AML-193 (cell line): ENCODE measurements at places on chromosomes 3 and 15.
A peak's percentile ranks its signal among the peaks of the same experiment; 100 is the strongest.

GRCh38 chr3:4503050-4503449 lies 9.9 kb downstream of the ITPR1 start:
- no peak for DNase-seq

DNA sequence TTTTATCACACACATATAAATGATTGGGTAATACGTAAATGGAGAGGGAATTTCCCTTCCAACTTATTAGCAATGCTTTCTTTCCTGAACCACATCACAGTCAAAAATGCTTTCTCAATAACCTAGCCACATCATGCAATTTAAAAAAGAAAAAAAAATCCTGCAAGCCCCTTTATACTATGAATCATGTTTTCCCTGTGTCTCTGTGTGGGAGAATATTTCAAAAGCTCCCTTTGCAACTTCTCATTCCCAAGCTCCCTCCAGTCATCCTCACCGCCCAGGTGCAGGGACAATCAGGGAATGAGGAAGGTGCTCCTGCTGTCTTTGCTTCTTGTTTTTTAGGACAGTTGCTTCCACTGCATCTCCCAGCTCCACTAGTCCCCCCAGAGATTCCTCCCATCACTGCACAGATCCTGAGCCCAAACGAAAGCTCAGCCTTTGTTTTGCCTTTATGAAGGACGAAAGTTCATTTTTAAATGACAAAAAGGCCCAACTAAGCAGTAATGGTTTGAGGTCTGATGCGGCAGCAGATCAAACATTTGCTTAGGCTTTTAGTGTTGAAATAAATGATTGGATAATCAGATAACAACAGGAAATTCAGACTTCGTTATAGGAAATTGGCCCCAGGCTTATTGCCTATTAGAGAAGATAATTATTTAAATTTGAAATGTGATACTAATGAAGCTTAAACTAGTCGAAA lies 47.8 kb upstream of the ADGRG7 start:
- DNase-seq = peak; percentile 37

DNA sequence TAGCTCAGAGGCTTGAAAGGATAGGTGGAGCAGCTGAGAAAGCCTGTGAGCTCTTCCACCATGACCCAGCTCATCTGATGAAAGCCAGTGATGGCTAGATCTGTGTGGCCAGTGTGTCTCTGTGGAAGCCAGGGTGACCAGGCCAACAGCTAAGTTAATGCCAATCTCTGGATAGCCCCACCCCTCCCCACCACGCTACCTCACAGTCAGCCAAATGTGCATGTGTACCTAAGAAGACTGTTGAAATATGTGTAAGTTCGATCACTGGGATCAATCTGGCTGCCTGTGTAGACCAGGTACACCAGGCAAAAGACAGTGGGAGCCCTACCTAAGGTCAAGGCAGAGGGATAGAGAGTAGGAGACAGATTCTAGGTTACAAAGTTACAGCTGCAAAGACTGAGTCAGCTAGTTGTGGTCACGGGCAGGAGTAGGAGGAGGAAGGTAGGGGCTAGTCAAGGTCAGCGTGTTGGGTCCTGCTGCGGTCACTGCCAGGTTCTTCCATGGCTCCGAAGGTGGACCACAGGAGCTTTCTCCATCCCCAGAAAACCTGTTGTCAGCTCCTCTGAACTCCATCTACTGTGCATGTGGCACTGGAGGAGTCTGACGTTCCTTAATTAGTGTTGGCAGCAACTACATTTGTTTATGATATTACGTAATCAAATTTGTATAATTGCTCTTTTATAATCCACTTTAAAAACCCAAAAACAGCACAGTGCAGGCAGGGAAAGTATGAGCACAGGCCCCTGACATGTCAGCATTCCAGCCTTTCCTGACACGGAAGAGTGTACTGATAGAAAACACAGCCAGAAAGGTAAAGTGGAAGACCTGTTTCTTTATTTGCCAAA lies 318.0 kb downstream of the CLSTN2 start:
- no peak for DNase-seq

- DNase-seq = peak; percentile 19
Observed at GRCh38 chr3:170499562-170500156, 81.0 kb downstream of the CLDN11 start.

- DNase-seq = no peak
Observed at GRCh38 chr3:7166460-7166859, 305.5 kb downstream of the GRM7 start.

DNA sequence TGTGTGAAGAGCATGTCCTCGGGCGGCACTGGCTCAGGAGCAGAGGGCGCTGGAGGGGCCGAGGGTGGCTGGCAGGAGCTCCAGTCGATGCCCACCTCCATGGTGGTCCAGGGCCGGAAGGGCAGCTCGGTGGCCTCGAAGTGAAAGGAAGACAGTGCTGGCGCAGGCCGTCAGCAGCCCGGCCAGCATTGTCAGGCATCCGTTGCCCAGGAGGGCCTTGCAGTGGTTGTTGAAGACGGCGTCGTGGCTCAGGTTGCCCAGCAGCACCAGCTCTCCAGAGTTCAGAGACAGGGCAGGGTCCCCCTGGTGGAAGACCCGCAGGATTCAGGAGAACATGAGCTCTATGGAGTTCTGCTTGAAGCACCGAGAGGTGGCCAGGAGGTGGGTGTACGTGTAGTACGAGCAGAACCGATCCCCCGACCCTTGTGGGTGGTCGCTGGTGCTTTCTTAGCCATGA lies 16.5 kb upstream of the SIAH2 start:
- no peak for DNase-seq

- DNase-seq = no peak
Observed at GRCh38 chr15:101808201-101808600, 3.8 kb upstream of the OR4F15 start.

DNA sequence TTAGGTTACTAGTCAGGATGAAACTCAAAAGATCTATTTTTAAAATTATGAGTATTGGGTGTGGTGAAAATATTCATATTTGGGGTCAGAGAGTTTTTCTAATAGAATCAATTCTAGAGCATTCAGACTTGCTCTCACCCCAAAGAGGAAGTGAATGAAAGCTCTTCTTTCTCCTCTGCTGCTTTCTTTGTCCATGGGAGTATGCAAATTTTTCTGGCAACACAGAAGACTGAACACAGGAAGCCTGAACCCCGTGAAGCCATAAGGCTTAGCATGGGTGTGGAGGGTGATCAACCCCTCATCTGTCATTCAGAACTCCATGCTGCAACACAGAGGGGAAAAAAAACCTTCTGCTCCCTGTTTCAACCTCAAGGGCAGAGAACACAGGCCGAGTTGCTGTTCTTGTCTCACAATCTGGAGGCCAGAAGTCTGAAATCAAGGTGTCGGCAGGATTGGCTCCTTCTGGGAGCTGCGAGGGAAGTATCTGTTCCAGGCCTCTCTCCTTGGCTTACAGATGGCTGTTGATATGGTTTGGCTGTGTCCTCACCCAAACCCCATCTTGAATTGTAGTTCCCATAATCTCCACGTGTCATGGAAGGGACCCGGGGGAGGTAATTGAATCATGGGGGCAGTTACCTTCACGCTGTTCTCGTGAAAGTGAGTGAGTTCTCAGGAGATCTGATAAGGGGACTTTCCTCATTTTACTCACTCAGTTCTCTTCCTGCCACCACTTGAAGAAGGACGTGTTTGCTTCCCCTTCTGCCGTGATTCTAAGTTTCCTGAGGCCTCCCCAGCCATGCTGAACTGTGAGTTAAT lies 33.7 kb upstream of the CD47 start:
- peak; percentile 87 for DNase-seq

DNA sequence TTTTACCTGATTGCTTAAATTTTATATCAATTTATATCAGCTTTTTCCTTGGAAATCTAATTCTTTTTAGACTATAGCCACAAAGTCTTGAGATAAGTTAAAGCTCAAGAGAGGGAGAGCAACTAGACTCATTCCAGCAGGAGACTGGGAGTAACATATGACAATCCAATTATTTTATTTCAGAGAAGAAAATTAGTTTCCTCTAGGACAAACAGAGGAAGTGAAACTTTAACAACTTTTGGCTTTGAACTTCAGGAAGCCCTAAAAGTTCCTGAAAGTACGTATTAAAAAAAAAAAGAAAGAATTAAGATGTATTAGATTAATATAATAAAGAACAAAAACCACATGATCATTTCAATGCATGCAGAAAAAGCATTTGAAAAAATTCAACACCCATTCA lies 13.9 kb upstream of the UBE2E2 start:
- no peak for DNase-seq

DNA sequence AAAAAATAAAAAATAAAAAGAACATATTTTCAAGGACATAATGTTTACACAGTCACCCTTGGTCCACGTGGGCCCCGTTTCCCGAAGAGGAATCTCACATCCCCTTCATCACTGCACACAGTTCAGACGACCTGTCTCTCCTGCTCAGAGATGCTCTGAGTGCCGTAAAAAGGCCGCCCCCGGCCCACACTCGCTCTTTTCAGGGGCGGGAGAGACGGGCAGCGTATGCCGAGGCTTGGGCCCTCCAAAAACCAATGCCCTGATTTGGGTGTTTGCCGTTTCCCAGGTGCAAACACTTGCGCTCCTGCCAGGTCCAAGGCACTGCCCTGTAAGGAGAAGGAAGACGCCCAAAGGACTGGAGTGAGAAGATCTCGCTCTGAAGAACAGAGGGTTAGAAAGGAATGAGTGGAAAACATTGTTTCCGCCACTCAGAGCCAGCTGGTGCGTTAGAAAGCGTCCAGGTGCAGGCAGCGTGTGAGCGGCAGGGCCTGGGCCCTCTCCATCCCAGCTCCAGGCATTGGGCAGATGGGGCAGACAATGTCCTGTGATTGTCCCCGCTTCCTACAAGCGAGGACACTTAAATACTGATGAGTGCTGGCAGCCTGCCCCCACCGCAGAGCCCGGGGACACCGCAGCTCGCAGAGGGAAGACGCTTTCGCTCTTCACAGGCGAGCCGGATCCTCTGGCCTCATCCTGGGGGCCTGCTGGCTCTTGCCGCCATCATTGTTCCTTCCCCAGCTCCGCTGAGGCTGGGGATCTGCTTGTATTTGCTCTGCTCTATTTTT lies 53.2 kb downstream of the NIPA2 start:
- DNase-seq = no peak

DNA sequence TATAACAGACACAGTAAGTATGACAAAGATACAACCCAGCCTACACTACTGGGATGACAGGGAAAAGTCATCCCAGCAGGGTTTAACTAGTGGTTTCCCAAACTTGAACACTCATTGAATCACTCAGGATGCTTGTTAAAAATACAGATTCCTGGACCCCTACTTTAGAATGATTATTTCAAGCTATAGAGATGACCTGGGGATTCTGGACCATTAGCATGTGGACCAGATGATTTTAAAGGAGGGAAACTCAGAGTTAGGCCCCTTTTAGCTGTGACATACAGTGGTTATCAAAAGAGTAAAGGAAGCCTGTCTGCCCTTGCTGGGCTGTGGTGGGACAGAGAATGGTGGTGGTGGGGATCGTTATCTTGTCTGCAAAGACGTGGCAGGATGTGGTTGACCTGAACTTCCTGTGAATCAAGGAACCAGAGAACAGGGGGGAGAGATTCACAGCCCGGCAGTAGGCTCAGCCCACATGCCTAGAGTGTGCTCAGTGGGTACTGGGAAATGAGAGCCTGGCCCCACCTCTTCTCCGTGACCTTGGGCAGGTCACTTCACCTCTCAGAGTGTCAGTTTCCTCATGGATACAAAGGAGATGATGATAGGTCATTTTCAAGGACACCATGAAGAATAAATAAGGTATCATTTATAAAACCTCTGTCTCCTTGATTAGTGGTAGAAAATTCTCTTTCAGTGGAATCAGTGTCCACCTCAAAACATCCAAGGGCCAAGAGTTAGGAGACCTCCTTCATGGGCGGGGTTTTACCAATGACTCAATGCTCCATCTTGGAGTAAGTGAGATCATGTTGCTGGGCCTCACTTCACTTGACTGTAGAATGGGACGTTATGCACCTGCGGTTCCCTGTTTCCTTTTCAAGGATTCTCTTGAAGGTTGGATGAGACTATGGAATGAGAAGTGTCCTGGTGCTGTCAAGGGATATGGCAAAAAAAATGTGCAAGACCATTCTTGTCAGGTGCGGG lies 306.5 kb downstream of the RPLP1 start:
- DNase-seq = peak; percentile 82

- DNase-seq = no peak
Observed at GRCh38 chr3:128113817-128114794, 9.5 kb downstream of the RUVBL1 start.

DNA sequence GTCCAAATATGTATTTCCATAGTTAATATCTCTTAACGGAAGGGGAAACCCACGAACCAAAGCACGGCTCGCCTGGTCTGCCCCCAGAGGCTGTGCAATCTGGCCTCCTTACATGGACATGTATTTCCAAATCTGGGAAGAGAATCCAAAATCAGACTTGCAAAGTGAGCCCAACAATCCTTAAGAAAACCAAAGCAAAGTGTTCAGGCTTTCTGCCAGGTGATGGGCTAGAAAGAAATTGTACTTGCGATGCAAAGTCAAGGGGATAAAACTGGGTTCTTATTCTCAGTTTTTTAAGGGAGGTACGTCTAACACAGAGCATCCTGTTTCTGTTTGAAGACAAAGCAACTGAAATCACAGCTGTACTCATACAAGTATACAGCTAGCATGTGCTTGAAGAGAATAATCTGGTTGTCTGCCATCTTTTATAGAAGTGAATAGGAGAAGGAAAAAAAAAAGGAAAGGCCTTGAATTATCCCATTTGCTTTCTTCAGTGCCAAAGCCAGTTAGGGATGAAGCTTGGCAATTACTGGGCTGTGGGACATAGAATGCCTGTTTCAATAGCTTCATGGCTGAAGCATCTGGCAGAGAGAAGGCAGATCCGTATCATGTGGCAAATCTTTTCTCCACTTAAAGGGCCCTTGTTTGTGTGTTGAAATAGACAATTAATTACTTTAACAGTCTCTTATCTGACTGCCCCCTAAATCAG lies 48.4 kb downstream of the LRIG1 start:
- no peak for DNase-seq

DNA sequence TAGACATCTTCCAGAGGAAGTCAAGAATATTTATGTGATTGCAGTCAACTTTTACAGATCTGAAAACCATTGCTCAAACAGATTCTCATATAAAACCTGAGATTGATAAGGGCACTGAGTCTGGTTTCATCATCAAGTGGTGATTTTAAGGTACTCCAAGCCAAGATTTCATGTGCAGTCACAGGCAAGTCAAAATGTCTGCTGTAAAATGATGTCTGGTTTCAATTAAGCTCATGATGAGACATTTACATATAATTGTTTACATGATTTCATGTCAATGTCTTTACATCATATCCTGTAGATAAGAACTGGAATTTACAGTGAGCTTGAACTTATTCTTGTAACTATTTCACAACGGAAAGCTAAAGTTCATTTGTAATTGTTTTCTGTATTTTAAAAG lies 1215.5 kb downstream of the ROBO2 start:
- DNase-seq = no peak

DNA sequence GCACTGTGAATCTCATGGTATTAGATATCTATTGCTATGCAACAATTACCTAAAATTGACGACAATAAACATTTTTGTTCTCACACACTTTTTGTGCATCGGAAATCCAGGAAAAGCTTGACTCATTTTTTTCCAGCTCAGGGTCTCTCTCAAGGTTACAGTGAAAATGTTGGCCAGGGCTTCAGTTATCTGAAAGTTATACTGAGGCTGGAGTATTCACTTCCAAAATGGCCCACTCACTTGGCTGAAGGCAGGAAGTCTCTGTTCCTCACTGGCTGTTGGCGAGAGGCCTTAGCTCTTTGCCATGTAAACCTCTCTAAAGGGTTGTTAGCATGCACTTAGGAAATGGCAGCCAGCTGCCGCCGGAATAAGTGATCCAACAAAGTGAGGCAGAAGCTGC lies 41.4 kb downstream of the OSTN start:
- DNase-seq = no peak

- no peak for DNase-seq
Observed at GRCh38 chr15:97037080-97037479, 706.6 kb downstream of the NR2F2 start.
